DMS153 (cell line): ENCODE measurements at places on chromosomes 1 and 21.

DNA sequence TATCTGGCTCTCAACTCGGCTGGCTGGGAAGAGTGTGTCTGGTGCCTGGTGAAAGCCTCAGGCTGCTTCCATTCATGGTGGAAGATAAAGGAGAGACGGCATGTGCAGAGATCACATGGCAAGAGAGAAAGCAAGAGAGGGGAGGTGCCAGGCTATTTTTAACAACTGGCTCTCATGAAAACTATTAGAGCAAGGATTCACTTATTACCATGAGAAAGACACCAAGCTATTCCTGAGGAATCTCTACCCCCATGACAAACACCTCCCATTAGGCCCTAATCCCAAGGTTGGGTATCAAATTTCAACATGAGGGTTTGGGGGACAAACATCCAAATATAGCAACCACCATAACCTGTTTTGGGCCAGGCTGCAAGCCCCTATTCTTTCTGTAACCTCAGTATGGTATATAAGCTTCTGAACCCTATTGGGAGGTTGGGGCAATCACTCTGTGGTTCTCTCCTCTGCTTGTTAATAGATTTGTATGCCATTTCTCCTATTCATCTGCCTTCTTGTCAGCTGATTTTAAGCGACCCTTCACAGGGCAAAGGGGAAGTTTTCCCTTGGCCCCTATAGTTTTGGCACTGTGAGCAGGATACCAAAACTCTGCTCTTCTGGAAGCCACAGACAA is 179.0 kb upstream of the TNR start:
- no peak for DNase-seq

DNA sequence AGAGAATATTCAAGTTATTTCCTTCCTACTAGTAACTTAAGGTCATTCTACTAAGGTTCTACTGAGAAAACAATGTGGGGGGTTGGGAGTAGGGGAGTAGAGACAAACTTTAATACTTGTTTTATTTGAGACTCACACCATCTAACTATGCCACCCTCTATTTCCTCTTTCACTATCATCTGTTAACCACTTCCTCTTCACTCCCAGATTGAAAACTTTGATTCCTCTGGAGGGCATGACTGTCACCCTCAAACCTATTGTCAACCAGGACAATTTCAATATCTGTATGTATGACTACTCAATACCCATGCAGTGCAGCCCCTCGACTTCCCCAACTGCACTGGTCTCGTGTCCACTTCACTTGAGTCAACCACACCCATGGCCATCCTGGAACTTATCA is 165.6 kb upstream of the POGK start:
- DNase-seq, result no peak

GRCh38 chr1:213123536-213123935 is 72.5 kb downstream of the RPS6KC1 start:
- DNase-seq, result no peak

- no peak for DNase-seq
Measured at GRCh38 chr1:24594328-24594598, 38.4 kb downstream of the NCMAP start.

DNA sequence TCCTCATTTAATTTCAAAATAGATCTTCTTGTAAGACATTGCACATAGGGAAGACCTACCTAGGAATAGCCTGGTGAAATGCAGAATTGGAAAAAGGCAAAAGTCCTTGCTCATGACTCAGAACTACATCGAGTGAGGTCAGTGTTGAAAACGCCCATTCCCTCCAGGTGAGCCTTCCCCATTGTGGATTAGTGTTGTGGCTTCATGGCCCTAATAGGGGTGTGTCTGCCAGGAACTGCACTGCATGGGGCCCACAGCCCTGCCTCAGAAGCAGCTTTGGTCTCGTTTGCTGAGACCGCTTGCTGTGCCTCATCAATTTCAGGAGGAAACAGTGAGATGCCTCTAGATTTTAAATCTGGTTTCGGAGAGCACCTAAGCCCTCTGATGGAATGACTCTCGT is 17.0 kb downstream of the TFF3 start:
- no peak for DNase-seq

- no peak for DNase-seq
Measured at GRCh38 chr1:63321785-63322113, 618 bp upstream of the FOXD3 start.

DNA sequence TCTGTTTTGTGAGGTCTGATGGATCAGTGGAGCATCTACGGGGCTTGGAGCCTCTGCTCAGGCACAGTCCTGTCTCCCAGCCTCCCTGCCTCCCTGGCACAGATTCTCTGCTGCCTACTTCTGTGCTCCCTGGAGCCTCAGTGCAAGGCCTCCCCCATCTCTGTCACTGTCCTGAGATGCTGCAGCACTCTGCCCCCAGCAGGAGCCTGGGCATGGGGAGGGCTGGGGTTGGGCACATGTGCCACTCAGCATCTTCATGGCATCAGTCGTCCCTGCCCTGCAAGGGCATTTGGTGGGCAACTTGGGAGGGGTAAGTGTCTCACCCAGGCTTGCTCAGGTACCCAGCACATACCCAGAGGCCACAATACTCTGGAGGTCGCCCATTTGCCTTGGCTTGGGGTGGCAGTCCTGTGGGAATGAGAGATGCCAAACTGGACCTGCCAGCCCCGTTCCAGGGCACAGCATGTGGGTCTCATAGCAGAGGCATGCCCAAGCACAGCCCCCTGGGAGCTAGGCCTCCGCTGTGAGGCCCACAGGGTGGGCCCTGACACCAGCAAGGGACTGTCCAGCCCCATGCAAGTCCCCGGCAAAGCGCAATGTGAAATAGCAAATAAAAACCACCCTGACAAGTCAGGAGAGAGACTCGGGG is 28.7 kb downstream of the PADI3 start:
- DNase-seq, result no peak

GRCh38 chr1:52186449-52186848 is 44.6 kb downstream of the ZFYVE9 start:
- DNase-seq, result no peak

GRCh38 chr21:37253991-37254390 is 13.1 kb downstream of the VPS26C start:
- DNase-seq, result no peak

DNA sequence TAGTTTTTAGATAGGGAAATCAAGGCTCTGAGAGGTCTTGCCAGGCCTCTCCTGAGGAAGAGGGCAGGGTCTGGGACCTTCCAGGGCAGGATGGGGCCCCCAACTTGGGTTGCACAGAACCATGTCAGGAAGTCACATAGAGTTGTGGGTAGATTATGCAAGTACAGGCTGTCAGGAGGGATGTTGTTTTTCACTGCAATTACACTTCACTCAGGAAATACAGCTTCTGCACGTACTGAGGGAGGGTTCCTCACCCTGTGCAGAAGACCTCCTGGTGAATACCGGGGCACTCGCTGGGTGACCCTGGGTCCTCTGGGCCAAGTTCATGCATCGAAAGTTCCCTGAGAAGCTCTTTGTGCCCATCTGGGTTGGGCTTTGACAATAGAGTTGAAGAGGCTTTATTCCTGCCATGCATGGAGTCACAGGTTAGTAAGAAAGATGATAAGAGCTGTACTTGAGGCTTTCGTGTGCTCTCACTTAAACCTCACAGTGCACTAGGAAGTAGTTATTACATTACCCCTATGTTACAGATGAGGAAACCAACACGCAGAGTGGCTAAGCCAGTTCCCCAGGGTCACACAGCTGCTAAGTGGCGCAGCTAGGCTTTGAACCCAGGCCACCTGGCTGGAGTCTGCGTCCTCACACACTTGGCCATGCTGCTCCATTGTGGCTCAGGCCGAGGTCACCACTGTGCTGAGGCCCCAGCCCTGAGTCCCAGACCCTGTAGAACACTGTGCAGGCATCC is 16.2 kb upstream of the TNFRSF1B start:
- DNase-seq, result no peak
